ENCODE measurements at places on chromosomes 1 and 21. TPM values are rescaled to one million over a fixed set of nuclear protein-coding genes. Genes with fewer than 3 reads are reported as not detected.

DNA sequence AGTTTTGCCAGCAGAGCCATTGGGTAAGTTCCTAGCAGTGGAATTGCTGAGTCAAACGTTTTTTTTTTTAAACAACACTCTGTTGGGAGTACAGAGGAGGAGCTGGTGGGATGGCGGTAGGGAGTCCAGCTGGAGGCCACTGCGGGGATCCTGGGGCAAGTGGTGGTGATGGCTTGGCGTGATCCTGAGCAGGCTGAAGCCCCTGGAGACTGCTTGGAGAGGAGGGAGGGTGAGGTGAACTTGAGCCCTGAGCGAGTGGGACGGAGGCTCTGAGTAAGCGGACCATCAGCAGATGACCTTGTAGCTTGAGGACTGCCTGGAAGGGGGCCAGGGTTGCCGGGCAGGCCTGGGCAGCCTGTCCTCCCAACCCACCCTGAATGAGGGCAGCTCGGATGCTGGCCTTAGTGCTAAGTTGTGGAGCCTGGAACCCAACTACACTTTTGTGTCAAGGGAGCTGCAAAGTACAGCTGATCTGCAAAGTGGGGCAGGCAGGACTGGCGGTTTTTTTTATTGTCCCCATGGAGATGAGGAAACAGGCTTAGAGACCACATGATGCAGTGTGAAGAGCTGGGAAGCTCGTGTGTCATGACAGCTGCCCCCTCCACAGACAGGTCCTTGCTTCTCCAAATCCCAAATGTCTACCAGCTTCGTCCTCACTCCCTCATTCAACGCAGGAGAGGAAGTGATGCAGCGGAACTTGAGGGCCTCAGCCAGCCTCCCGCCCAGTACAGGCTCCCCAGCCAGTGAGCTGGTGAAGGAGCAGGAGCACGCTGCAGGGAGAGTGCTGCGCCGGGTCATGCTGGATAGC, 20.2 kb downstream of the MRPL37 start:
- DNase-seq, result no peak

DNA sequence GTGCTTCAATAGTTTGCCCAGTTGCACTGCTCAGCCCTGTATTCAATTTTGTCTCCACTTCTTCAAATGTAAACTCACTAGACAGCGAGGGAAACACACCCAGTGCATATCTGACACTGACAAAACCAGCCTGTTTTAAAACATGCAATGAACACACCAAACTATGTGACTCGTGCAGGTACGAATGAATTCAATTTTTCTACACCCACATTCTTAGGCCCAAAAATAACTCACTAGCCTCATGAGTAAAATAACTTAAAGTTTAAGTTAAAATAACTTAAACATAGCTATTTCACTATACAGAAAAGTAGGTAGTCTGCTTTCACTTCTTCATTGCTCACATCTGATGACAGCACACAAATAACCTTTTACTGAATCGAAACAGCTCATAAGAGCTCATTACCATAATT, 21.1 kb downstream of the TTC13 start:
- no peak for DNase-seq

DNA sequence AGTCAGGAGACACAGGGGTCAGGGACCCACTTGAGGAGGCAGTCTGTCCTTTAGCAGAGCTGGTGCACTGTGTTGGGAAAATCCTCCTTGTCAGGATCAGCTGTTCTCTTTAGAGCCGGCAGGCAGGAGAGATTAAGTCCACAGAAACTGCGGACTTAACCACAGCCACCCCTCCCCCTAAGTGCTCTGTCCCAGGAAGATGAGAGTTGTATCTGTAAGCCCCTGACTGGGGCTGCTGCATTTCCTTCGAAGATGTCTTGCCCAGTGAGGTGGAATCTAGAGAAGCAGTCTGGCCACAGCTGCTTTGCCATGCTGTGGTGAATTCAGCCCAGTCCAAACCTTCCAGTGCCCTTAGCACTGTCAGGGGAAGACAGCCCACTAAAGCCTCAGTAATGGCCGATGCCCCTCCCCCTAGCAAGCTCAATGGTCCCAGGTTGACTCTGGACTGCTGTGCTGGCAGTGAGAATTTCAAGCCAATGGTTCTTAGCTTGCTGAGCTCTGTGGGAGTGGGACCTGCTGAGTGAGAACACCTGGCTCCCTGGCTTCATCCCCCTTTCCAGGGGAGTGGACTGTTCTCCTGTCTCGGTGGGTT, 172.8 kb downstream of the ST6GALNAC3 start:
- DNase-seq, result no peak

- no peak for DNase-seq
These were observed 6.5 kb upstream of the ARL8A start for GRCh38 chr1:202151045-202151444.

DNA sequence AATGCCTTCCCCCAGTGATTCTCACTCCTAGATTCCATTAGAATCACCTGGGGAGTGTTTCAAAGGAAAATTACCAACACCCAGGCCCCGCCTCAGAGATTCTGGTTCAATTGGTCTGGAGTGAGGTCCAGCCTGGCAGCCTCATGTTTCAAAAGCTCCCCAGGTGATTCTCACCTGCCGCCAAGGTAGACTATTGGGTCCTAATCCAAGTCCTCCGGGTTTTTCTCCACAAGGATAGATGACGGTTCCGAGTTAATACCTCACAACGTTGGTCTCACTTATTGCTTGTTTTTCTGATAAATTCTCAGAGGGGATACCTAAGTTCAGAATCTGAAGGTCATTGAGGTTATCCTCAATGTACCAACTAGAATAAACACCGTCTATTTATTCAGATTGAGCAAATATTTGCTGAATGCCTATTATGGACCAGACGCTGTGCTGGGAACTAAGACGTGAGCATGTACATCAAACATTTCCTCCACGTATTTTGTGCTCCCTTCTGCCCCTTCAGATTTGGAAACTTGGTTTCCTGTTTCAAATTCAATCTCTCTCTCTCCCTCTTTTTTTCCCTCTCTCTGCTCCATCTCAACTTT, 97.5 kb downstream of the SEC16B start:
- DNase-seq, result no peak

GRCh38 chr1:67599085-67599484, 85.9 kb upstream of the GADD45A start:
- no peak for DNase-seq

DNA sequence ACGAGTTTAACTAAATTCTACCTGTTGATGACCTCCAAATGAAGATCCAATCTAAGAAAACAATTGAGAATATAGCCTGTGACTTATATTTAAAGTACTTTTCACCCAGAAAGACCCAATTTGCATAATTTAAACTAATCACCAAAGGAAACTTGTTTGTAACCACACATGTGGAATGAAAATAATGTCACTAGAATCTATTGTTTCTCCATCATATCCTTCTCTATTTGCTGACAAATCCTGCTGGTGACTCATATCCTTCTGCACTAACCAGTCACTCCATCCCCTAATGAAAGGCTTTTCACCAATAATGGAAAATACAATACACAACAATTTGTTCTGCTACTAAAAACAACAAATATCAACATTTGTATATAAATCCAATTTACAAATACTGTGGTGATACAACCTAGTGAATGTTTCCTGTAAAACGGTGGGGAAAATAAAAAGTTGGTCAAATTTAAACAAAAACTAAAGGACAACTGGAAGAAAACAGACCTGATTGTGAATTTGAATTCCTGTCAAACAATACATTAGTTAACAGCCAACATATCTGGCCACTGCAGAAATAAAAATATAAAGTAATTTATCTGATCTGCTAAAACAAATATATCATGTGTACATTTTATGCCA, 6.5 kb downstream of the PTP4A2 start:
- no peak for DNase-seq

DNA sequence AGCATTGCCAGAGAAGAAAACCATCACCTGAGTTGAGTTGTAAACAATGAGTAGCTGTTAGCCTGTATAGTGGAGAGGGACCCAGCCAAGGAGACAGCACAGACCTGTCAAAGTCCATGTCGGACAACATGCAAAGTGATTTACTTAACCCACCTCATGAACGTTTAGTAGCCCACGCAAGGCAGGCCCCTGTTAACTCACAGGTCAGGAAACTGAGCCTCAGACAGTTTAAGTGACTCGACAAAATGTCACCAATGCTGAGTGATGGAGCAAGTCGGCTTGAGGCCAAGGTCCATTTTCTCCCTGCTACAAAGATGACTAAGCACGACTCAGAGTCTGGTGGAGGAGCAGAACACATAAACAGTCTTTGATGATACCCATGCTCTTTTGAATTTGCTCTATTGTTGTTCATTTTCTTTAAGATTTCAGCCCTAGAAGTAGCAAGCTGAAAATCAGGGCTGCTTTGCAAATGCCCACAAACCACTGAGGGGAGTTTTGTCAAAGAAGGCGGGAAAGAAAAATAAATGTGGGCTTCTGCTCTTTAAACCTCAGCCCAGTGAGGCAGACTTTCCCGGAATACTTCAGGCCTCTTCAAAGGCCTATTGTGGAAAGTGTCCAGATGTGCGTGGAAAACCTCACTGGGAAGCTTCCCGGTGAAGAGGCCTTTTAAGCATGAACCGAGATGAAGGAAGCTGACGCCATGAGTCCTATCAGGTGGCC, 83.8 kb upstream of the HOOK1 start:
- DNase-seq, result peak; percentile 71

DNA sequence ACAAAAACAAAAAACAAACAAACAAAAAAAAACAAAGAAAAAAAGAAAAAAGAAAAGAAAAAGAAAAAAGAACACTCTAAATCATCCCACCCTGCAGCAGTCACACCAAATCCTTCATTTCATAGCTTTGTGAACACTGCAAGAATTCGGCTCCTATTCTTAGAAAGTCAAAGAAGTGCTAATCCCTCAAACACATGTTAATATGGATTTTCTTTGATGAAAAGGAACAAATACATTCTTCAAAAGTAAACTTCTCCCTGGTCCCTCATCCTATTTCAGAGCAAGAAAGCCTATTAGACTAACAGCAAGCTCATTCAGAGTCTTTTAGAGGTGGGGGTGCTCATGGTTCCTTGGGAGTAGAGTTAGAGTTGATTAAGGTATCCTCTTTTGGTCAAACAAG, 7.2 kb upstream of the MRPL39 start:
- DNase-seq, result no peak

GRCh38 chr1:5595531-5596170, 396.6 kb downstream of the NPHP4 start:
- DNase-seq, result no peak

- no peak for DNase-seq
These were observed 49.3 kb downstream of the FBXO42 start for GRCh38 chr1:16302709-16303627.

GRCh38 chr1:205569411-205570172, 62.2 kb downstream of the ELK4 start:
- DNase-seq, result no peak

- DNase-seq, result no peak
These were observed 123.4 kb downstream of the ATP6V1G3 start for GRCh38 chr1:198417039-198417438.

- DNase-seq, result no peak
These were observed 313.5 kb downstream of the ZNF326 start for GRCh38 chr1:90308421-90308820.

SPSB1 gene
- 10.8 TPM for total RNA-seq

CTSS gene
- total RNA-seq, result 0.57 TPM

S100A7 gene
- total RNA-seq, result not detected

All from HCT116 (cell line).